ENCODE measurements at places on chromosomes 6 and 20.

GRCh38 chr6:40912158-40912946, 126.7 kb downstream of the UNC5CL start:
- no peak for DNase-seq

GRCh38 chr20:1326031-1326930, 2.7 kb downstream of the SDCBP2 start:
- DNase-seq: peak; percentile 32

DNA sequence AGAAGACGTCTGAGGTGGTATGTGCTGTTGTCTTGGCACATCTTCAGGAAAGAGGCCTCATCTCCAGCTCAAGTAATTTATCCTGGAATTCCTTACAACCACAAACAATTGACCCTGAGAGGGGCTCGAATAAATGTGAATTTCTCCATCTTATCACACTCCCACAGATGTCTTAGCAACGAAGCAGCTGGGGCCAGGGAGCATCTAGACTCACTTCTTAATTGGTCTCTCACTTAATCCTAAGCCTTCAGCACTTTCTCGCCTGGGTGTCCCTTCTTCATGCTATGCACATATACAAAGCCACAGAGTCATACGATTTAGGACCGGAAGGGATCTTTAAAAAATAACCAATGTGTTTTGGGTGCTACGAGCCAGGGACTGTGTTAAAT, 27.1 kb downstream of the PCK1 start:
- DNase-seq: no peak

GRCh38 chr20:36808317-36809257, 35.0 kb upstream of the DSN1 start:
- DNase-seq: peak; percentile 70

DNA sequence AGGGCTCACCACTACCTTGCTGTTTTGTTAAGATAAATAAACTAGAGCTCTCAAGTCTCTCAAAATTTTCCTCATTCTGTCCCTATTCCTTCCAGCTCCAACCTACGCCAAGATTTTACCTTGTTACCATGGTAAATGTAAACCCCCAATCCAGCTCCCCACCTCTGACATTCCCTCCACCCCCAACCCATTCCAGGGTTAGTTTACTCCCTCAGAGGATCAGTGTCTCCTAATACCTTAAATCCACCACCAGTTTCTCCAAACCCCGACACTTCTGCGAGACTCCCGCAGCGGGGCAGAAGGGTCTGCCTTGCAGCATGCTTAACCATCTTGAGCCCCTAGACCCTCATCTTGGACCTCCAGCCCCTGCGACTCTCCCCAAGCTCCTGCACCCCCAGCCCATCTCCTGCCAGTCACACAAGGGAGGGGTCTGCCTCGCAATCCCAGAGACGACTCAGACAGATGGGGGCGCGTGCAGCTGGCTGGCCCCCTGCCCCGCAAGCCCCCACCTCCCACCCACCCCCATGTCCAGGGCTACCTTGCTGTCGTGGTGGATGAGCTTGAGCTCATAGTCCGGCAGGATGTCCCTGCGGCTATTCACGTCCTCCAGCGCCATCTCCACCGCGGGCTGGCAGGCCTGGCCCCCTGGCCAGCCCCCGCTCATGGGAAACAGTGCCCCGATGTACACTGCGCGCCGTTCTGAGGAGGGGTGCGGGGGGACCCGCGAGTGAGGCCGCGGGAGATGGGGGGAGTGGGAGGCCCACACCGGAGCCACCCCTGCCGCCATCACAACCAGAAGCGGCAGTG, 5.8 kb downstream of the GABBR1 start:
- no peak for DNase-seq

- DNase-seq: no peak
Measured at GRCh38 chr20:40433341-40433861, 255.6 kb downstream of the MAFB start.

DNA sequence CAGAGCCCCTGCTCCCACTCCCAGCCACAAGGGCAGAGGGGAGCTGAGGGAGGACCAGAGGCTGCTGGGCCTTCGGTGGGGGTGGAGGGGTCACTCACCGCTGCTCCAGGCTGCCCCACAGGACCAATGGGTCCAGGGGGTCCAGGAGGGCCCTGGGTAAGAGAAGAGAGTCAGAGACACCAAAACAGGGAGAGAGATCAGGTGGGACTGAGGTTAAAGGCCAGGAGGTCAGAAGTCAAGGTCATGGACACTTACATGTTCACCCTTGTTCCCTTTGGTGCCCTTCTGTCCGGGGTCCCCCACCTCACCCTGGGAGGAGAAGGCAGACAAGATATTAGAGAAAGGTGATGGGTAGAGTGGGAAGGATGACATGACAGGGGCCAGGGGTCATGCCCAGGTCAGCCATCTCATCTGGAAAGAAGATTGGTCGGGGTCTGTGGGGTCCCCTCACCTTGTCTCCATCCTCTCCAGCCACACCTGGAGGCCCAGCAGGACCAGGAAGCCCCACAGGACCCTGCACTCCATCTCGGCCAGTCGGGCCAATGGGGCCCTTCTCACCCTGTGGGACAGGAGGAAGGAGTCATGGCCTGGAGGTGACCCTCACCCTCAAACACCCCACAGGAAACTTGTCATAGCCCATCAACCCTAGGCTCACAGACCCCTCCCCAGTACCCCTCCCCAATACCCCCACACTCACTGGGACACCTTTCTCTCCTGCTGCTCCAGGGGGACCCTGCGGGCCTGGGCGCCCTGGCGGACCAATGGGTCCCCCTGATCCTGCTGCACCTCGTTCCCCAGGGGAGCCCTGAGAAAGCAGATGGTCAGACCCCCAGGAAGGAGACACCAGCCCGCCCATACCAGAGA, 21.0 kb downstream of the COL11A2 start:
- DNase-seq: no peak

GRCh38 chr6:109187399-109188114, 92.2 kb downstream of the CEP57L1 start:
- peak; percentile 41 for DNase-seq

- DNase-seq: no peak
Measured at GRCh38 chr6:131600716-131601115, 27.3 kb downstream of the MED23 start.

DNA sequence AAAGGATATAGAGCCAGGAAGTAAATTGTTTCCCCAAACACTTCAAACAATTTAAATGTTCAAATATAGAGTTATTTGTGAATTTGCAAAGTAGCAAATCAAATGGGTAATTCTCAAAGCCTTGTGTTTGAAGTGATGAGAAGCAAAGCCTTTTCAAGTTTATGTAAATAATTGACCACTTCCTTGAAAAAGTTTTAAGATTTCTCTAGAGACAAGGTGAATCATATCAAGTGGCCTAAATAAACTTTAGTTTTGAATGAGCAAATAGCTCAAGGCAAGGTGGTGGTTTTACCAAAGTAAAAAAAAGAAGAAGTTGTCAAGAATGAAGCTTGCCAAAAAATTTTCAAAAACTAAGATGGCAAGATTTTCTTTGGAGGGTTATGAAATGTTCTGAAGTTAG, 42.6 kb upstream of the IFNGR1 start:
- no peak for DNase-seq

- peak; percentile 22 for DNase-seq
Measured at GRCh38 chr20:9032758-9033157, 36.1 kb upstream of the PLCB4 start.

All from AG08395 (cell line).